Aorta (tissue), 5 donors: ENCODE measurements at places on chromosomes 3 and 15. TPM values are rescaled to one million over a fixed set of nuclear protein-coding genes. Genes with fewer than 3 reads are reported as not detected.

HRG gene
- polyA plus RNA-seq = not detected

- no peak for DNase-seq
These were observed 243.1 kb upstream of the GOLGA6L4 start for GRCh38 chr15:83992324-83993031.

PARP15 gene
- 0.13 TPM for polyA plus RNA-seq

SAMMSON gene
- polyA plus RNA-seq = 2.2 TPM

DNA sequence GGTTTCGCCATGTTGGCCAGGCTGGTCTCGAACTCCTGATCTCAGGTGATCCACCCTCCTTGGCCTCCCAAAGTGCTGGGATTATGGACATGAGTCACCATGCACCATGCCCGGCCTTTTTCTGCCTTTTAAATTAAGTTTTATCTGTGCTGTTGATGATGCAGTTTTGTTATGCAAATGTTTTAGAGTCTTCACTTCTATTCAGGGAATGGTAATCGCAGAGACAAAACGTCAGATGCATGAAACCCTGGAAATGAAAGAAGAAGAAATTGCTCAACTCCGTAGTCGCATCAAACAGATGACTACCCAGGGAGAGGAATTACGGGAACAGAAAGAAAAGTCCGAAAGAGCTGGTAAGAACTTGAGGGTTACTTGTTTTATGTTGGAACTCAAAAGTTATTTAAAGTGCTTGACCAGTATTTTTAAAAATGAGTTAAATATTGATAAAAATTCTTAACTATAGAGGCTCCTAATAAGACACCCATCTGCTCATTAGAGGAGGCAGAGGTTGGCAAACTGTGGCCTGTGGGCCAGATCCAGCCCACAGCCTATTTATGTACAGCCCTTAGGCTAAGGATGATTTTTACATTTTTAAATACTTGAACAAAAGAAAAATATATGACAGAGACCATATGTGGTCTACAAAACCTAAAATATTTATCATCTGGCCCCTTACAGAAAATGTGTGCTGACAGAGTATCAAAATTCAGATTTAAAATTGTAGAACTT is 127.8 kb upstream of the LRRFIP2 start:
- DNase-seq = no peak
